ENCODE measurements at places on chromosomes 3 and 15.

DNA sequence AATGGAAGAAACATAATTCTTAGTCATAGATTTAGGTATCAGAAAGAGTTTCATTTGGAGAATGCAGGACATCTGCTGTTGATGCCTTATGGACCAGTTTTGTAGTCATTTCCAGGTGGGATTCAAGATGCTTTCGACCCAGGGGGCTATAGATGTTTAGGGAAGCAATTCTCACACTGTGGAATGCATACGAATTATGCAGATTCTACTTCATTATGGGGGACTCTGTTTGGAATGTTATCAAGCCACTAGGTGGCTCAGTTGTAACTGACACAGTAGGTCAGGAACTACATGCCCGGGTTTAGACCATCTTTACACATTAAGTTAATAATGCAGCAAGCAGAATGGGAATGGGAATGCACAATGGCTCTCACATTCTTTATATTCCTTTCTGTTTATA is 1359.8 kb downstream of the ZPLD1 start:
- DNase-seq = no peak

DNA sequence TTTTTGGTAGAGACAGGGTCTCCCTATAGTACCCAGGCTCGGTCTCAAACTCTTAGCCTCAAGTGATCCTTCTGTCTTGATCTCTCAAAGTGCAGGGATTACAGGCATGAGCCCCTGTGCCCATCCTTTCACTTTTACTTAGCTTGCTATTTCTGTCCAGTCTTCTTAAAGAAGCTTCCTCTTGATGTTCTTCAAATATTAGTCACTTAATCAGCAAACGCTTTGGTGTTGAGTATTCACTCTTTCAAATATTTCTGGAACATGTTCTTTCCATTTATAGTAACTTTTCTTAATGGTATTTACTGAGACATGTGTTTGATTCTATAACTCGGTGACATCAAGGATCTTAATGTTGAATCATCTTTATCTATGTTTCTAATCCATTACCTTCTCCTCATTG is 122.1 kb downstream of the CNTN6 start:
- no peak for DNase-seq

- no peak for DNase-seq
These were observed 228.0 kb downstream of the MBNL1 start for GRCh38 chr3:152496716-152497115.

GRCh38 chr15:61327019-61327631 is 98.0 kb upstream of the RORA start:
- no peak for DNase-seq

- no peak for DNase-seq
These were observed 269.0 kb upstream of the ADAMTS9 start for GRCh38 chr3:64956711-64957325.

DNA sequence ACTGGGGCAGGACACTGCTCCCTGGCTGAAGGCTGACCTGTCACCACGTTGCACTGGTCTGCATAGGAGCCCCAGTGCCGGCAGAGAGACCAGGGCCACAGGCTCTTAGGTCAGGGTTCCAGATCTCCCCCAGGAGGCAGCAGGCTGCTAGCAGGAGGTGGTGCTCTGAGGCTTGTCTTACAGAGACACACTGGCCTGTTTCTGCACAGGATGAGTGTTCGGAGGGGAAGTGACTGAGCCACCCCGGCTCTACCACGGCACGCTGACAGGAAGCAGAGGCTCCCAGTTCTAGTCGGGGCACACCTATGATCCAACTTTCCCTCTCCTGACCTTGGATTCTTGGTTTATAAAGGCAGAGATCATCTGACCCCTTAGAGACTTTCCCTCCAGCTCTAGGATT is 8.6 kb downstream of the FBXL22 start:
- peak; percentile 36 for DNase-seq

DNA sequence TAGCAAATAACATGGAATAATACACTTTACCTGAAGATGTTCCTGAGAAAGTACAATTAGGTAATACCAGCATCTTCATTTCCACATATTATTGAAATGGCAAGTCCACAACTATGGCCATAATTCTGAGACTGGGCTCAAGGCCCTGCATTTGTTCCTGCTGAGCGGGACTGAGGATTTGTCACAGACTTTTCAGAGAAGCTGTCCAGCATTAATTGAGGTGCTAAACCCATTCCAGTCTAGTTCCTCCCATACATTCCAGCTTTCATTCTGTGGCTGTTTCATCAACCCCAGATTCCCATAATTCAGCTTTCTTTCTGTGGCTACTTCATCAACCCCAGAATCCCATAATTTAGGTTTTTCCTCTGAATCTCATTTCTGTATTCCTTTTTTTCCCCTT is 293.4 kb upstream of the GBE1 start:
- no peak for DNase-seq

DNA sequence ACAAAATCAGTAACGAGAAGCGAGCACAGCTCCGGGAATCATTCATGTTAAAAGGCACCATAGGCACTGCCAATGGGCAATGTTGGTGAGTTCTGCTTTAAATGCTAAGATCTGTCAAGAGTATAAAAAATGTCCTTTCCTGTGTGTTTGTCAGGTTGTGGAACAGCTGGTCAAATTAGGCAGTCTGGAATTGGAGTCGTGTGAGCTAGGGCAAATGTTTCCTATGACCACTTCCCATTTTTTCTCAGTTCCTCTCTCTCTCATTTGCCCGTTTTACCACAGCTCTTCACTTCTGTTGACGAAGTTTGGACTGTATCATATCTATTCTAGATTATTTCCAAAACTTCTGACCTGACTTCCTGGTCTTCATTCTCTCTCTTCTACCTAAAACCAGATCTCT is 60.8 kb upstream of the GOLIM4 start:
- no peak for DNase-seq

GRCh38 chr15:88911766-88912118 is 1.4 kb downstream of the MFGE8 start:
- no peak for DNase-seq

- no peak for DNase-seq
These were observed 31.0 kb upstream of the FEZF2 start for GRCh38 chr3:62404321-62404720.

DNA sequence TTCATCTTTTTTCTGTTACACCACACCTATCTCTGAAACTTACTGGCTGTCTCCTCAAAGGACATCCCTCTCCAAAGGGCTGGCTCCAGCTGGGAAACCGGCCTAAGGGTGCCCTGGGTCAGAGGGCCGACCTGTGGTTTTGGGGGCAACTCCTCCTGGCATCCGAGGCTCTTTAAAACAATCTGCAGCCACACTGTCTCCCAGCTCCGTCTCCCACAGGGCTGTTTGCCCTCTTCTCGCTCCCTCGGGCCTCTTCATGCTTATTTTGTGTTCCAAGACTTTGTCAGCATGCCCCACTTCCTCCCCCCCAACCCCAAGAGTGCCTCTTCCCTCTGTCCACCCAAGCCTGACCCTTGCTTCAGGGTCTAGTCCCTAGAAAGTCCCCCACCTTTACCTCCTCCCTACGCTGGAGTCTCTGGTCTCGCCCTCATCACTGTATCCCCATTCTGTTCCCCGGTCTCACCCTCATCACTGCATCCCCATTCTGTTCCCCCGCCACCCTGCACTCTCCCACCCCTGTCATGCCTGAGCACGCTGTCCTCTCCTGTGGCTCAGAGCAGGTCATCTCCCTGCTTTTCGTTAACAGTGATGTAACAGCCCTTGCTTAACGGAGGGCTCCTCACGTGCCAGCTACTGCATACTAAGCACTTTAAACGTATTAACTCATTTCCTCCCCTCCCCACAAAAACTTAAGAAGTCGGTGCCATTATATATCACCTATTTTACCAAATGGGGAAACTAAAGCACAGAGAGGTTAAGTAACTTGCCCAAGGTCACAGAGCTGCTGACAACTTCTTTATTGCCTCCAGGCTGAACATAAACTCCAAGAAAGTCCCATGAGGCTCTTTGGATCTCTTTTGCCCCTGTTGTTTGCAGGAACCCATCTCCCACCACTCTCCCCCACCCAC is 1.1 kb upstream of the CSK start:
- no peak for DNase-seq
